Right kidney (tissue), 9 donors: ENCODE measurements at places on chromosomes 6 and 20.

DNA sequence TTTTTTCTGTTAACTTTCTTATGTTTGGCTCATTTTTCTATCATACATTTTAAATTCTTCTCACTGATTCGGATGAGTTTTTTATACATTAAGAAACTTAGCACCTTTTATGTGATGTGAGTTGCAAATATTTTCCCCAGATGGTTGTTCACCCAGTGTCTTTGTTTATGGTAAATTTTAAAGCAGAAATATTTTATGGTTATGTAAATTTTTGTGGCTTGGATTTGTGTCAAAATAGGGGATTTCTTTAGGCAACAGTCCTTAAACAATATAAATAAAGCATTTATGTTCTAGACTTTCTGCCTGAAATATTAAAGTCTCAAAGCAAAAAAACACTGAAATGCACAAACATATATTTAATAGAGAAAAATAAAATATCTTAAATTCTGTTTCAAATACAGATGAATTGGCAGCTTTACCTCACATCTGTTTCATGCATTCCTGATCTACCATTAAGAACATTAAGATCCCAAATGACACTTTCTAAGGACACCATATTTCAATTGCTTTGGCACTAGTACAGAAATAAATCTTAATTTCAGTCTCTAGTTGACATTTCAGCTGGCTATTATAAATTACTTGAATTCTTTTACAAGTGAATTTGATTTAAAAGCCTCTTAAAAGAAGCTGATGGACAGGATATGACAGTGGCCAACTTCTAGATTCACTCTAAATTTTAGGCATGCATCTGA, 646.6 kb downstream of the HACE1 start:
- no peak for DNase-seq

DNA sequence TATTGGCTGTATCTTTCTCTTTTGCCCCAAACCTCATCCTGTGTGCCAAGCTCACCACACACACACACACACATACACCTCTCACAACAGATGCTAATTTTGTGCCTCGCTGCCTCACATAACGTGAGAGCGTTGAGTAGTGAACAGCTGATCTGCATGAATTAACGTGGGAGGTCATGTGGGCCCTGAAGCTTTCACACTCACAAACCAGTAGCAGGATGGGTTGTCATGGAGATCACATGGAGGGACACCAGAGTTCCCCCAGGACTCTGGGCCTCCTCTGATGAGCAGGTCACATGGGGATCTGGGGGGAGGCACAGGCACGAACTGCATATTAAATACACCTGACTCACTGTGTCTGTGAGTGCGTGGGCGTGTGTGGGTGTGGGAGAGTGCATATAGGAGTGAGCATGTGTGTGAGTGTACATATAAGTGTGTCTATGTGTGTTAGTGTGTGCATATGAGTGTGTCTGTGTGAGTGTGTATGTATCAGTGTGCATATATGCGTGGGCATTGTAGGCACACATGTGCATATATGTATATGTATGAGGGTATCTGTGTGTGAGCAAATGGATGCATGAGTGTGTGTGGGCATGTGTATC, 62.7 kb upstream of the SULF2 start:
- DNase-seq: no peak

- DNase-seq: no peak
Observed at GRCh38 chr6:127115084-127115655, 3.3 kb upstream of the RSPO3 start.

GRCh38 chr6:41566961-41567360, 20.8 kb downstream of the FOXP4 start:
- no peak for DNase-seq
